NCI-H2171 treated with DMSO at 0.1 percent for 48 hours (cell line): ENCODE measurements at places on chromosomes 3 and 15.

DNA sequence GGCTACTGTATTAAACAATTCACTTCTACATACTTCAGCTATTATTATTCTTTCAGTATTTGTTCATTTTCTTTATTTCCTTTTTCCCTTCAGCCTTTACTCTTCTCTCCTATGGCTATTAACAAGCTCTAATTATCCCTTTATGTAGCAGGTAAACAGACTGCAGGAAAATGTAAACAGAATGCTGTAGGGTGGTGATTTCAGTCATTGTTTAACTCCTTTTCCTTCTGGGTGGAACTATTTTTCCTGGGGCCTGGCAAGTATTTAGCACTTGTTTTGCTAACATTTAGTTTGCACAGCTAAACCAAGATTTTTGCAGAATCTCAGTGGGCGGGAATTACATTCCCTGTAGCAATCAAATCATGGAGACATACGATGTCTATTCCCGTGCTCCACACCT lies 14.4 kb downstream of the RARB start:
- DNase-seq: no peak

GRCh38 chr15:51692154-51692553 lies 10.9 kb downstream of the SCG3 start:
- DNase-seq: peak; percentile 11

DNA sequence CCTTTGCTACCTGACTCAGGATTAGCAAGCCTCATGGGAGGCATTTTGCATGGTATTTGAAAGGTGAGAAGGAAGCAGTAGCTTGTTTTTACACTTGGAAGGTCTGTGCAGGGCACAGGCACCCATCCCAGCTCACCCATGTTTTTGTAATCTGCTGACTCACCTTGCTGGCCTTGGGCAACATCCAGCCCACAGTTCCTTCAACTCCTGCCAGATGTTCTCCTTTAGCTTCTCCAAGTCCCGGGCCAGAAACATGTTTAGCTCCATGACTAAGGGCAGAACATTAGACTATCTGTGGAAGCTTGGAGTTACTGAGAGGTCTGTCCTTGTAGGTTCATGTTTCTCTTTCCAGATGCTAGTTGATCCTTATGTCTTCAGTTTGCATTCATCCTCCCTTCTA lies 12.4 kb upstream of the ZNF770 start:
- DNase-seq: peak; percentile 51

GRCh38 chr15:53159458-53159857 lies 369.3 kb upstream of the ONECUT1 start:
- DNase-seq: no peak

DNA sequence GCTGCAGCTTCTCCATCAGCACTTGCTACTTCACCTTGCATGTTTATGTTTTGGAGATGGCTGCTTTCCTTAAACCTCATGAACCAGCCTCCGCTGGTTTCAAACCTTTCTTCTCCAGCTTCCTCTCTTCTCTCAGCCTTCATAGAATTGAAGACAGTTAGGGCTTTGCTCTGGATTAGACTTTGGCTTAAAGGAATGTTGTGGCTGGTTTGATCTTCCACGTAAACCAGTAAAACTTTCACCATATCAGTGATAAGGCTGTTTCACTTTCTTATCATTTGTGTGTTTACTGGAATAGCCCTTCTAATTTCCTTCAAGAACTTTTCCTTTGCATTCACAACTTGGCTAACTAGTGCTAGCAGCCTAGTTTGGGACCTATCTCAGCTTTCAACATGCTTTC lies 11.7 kb upstream of the GNAT1 start:
- no peak for DNase-seq

DNA sequence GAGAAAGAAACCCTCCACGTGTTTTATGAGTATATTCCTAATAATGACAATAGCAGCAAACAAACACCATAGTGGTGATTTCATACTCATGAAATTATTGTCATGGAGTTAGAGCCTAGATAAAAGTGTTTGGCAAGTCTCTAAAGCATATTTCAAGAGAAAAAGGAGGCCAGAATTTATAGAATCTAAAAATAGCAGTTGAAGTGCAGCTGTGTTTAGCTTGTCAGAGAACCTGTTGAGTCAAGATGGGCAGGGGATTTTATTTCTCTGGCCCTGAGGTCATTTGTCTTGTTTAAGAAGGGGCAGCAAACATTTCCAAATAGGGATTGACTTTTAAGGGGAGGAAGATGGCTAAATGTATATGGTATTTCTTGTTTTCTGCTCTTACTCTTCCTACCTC lies 279.6 kb upstream of the CTDSPL start:
- no peak for DNase-seq

DNA sequence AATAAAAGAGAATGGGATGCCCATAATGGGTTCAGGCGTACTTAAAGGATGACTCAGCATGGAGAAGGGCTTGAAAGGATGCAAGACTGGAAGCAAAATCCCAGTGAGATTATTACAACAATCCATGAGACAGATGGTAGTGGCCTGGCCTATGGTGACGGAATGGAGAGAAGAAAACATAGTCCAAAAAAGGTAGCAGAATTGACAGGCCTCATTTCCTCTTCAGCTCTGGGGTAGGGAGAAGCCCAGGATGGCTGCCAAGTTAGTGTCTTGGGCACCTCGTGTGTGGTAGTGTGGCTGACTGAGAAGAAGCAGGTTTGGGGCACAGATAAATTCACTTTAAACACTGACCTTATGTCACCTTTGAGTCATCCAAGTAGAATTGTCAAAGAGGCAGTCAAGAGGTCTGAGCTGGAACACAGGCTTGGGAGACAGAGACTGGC lies 18.1 kb downstream of the MB21D2 start:
- DNase-seq: peak; percentile 17

GRCh38 chr15:93899817-93900216 lies 331.5 kb upstream of the MCTP2 start:
- DNase-seq: no peak

DNA sequence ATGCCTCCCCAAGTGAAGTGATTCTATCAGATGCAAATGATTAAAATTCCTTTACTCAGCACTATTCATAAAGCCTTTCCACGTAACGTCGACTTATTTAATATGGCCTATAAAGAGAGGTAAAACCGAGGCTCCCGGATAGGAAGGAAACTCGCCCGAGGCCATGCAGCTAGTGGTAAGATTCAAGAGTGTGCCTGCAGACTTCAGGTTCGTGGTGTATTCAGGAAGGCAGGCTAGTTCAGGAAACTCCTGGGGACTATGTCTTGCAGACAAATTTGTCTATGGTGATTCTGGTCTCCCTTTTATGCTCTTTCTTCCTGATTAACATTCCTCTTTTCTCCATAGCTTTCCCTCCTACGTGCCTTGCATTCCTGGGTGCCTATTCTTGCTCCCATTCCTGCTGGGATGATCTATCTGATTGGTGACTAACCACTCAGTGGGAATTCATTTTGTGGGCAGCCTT lies 150.7 kb downstream of the SST start:
- no peak for DNase-seq

- DNase-seq: no peak
These were observed 26.1 kb downstream of the FMN1 start for GRCh38 chr15:33168444-33168843.

- DNase-seq: peak; percentile 16
These were observed 393.0 kb downstream of the IGSF11 start for GRCh38 chr3:118641608-118642007.

DNA sequence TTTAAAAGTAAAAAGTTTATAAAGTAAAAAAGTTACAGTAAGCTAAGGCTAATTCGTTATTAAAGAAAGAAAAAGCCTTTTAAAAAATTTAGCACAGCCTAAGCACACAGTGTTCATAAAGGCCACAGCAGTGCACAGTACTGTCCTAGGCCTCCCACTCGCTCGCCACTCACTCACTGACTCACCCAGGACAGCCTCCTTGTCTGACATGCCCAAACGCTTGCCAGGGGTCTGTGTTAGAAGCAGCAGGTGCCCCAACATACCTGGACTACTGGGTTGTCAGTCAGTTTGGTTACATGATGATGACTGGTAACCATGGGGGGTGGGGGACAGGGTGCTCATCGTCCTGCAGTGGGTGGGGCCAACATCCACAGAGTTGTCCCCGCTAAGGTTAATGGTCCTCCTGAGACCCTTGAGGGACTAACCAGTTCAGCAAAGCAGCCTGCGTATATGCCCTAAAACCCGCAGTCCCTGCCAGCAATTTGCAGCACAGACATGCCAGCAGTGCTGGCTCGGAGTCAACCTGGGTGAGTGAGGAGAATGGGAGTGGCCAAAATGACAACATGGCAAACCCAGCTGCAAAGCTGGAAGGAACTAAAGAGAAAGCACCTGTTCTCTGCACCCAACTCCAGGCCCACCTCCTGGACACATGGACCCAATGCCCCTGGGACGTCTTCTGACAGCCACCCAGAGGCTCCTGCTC lies 49.2 kb downstream of the CYFIP1 start:
- peak; percentile 66 for DNase-seq

DNA sequence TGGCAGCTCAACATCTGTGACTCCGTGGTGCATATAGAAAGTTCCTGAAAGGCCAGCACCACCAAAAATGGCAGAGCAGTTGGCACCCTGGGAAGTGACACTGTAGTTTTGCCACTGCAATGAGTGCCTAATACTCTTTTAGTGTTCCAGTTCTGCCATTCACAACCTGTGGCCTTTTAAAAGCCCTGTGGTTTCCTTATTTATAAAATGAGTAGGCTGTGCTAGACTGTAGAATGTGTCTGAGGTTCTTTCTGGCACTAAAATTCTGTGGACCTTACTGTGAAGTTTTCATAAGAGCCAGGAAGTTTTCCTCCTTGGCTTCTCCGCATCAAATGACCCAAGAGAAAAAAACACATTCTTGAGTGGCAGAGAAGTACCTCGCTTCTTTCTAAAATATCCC lies 74.1 kb downstream of the MME start:
- DNase-seq: no peak

GRCh38 chr3:141905129-141905528 lies 28.7 kb downstream of the ATP1B3 start:
- DNase-seq: no peak

DNA sequence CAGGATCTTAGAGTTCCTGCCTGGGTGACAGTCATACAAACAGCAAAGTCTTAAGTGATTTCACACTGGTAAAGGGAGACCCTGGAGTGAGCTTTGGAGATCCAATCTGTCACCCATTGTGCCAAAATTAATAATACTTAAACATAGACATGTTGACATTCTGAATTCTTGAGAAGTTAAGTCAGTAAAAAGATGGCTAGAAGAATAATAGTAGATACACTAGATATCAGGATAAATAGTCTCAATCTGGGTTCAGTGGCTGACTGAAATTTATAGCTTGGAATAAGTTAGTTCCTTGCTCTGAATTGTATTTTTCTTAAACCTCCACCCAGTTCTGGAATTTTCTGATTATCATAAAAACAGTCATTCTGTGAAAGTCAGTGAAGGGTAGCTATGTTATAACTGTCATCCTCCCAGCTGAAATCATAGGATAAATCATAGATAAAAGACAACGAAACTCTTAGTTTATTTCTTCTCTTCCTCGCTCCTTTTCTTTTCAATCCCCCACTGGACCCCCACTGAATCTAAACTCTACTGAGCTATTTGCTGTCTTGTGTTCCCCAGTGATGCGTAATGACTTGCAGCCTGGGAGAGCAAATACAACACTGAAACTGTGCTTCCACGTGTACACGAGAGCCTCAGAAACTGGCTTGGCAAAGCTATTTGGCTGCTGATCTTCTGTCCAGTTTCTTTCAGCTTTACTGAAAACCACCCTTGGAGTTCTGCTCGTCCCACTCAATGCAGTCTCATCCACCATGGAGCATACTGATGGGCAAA lies 175.4 kb upstream of the TP63 start:
- no peak for DNase-seq

DNA sequence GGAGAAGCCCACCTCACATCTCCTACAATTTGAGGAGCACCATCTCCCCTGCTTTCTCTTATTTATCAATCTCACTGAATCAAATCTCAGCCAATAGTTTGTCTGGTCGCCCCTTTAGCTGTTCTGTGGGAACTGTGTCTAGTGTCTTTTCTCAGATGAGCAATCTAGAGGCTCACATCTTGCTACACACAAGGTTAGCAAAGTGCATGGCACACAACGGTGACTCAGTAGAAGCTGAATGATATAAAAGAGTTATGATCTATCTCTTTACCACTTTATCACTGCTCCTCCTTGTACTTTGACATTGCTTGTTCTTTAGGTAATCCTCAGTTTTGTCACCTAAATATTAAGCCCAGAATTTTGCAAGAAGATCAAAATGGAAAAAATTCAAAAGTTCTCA lies 16.8 kb upstream of the COLQ start:
- DNase-seq: no peak

- DNase-seq: no peak
These were observed 726.8 kb downstream of the NAALADL2 start for GRCh38 chr3:175585898-175586297.

DNA sequence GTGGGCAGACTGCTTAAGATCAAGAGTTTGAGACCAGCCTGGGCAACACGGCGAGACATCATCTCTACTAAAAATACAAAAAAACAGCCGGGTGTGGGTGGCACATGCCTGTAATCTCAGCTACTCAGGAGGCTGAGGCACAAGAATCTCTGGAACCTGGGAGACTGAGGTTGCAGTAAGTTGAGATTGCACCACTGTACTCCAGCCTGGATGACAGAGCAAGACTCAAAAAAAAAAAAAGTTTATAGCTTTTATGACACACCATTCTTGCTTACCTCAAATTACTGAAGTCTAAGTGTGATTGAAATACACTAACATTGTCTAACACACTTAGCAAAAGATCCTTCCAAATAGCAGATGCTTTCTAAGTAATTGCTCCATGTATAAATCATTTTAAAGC lies 207.6 kb downstream of the STAG1 start:
- DNase-seq: no peak

GRCh38 chr3:132006605-132007204 lies 28.1 kb downstream of the CPNE4 start:
- peak; percentile 33 for DNase-seq

- DNase-seq: no peak
These were observed 149.7 kb downstream of the KLF13 start for GRCh38 chr15:31476236-31476810.

DNA sequence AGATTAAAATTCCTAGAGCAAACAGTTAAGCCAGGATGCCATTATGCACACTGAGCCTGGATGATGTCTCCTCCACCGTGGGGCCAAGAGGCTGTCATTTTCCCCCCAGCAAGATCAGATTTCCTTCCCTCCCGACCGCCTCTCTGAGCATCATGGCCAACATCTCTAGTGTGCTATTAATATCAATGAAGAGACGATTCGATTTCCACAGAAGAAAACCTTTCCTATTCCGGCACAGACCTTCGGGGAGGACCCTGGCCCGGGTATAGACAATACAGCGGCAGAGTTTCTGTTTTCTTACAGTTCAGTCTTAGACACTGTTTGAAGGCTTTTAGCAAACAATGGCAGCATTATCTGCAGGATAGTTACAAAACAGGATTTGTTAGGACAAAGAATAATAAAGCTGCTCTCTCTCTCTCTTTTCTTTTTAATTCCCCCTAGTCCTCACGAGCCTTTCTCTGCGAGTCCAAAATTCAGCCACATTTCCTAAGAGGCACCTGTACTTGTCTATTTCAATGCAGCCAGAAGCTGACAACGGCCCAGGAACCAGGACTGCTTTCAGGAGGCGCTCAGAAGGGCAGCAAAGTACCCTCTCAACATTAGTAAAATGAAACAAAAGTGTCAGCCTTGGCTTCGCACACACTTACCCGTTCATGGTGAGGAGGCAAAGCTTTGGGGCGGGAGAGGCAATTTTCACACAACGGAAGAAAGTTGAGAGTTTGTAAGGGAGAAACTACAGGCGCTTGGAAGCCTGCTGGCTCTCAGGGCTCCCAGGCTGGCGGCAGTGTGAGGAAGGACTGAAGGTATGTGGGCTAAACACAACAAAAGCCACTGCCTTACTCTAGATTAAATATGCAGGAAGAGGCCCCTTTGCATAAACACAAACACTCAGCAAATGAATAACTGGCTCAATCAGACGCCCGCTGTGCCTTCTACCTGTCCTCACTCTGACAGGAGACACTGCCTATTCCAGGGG lies 278.0 kb downstream of the FOXP1 start:
- peak; percentile 47 for DNase-seq

- DNase-seq: no peak
These were observed 91.7 kb upstream of the PDZRN3 start for GRCh38 chr3:73716418-73716817.
